ENCODE measurements at places on chromosomes 4 and X.

- no peak for DNase-seq
These were observed 254.2 kb downstream of the CBR4 start for GRCh38 chr4:168755598-168756477.

DNA sequence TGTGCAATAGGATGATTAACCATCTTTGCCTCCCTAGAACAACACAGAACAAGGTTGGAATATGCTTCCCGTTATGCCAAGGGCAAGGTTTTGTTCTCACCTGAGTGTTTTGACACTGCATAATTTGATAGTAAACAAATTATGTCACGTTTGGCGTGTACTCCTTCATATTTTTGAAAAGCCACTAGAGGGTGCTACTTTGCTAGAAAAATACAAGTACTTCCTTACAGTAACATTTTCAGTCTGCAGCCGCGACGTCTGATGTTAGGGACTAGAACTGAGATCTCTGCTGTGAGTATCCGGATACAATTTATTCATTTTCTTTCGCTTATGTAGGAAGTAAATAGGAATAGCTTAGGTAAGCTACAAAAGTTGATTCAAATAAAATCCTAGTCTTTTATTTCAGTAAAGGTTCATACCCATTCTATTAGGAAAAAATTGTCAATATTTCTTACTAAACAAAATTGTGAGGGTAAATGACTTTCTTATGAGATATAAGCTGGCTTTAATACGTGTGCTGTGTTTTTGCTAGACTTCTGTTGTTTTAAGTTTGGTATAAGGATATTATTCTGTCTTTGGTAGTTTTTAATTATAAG lies 181.1 kb upstream of the WDFY3 start:
- peak; percentile 43 for DNase-seq

GRCh38 chr4:98571161-98571786 lies 87.1 kb downstream of the TSPAN5 start:
- no peak for DNase-seq

- no peak for DNase-seq
These were observed 34.6 kb downstream of the PDLIM5 start for GRCh38 chr4:94486372-94486801.

- DNase-seq: no peak
These were observed 652.9 kb upstream of the IGFBP7 start for GRCh38 chr4:57763070-57763469.

GRCh38 chr4:123116412-123116811 lies 194.0 kb upstream of the NUDT6 start:
- DNase-seq: no peak

DNA sequence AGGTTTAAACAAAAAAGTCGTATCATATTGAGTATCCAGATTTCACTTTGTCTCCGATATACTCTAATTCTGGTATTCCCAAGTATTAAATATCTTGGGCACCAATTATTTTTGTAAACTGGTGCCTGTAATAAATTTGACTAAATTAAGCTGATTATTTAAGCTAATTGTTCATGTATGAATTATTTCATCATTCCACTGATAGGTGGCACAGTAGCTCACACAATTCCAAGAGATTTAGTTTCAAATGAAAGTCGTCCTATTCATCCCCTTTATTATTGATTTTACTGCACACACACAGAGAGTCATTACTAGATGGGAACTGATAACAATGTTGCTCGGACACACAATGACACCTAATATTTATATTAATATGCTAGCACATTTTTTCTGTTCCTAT lies 432.4 kb downstream of the DMD start:
- no peak for DNase-seq

GRCh38 chr4:132827522-132827921 lies 321.6 kb upstream of the PCDH10 start:
- DNase-seq: no peak

- no peak for DNase-seq
These were observed 327 bp downstream of the PNPLA4 start for GRCh38 chrX:7926914-7927258.

DNA sequence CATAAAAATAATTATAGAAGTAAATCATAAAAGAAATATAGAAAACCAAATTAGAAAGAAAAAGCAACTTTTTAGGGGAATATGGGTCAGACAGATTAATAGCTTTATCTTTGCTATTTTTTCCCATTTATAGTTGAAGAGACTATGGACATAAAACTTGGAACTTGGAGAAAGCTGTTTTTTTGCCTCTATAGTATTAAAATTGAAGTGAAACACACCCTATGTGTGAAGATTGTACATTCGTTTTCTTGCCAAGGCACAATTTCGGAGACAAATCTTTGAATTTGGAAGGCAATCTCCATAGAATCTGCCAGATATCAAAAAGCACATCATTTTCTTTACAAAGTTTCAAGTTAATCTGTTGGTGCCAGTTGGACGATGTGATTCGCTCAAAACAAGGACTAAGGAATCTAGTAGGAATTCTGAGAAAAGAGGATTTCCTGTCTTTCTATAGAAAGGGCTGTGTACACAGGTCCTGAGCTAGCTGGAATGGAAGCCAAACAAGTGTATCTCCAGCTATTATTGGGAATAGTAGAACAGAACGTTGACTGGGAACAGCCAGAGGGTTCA lies 156.3 kb downstream of the SLC7A11 start:
- DNase-seq: no peak

DNA sequence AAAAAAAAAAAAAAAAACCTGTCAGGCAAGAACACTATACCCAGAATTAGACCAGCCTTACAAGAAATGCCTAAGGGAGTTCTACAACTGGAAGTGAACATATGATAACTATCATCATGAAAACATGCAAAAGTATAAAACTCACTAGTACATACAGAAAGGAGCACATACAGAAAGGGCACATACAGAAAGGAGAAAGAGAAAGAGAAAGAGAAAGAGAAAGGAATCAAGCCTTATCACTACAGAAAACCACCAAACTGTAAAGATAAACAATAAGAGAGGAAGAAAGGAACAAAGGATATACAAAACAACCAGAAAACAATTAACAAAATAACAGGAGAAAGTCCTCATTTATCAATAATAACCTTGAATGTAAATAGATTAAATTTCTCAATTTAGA lies 50.4 kb downstream of the PHKA1 start:
- DNase-seq: no peak

- DNase-seq: no peak
These were observed 85.5 kb downstream of the RTL3 start for GRCh38 chrX:78573630-78574029.

DNA sequence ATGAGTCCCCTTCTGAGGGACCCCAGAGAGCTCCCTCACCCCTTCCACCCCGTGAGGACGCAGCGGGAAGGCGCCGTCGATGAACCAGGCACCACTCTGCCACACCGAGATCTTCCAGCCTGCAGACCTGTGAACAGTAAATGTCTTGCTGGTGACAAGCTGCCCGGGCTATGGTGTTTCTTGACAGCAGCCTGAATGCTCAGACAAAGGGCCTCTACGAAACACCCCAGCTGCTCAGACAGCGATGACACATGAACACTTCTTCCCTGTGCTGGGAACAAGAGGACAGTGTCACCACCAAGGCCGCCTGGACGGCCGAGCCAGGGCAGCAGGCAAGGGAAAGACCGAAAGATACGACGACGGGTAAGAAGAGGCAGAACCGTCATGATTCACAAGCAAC lies 30.6 kb upstream of the GTPBP6 start:
- no peak for DNase-seq

GRCh38 chrX:46407036-46407752 lies 138.0 kb downstream of the ZNF674 start:
- DNase-seq: no peak

DNA sequence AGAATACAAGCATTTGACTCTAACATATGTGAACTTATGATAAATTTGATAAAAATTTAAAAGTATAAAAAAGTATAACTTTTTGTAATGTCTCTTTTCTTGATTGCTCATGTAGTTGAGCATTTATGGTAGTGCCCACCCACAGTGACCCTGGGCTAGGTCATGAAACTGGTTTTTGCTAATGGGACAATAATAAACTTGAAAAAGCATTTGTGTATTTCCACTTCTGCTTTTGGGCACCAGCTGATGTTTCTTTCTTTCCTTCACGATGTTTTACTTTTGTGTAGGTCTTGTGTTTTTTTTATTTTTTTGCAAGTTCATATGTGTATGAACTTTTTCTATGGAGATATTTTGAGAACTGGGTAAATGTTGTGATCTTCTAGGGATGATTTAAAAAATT lies 313.1 kb downstream of the CBLL2 start:
- DNase-seq: no peak

DNA sequence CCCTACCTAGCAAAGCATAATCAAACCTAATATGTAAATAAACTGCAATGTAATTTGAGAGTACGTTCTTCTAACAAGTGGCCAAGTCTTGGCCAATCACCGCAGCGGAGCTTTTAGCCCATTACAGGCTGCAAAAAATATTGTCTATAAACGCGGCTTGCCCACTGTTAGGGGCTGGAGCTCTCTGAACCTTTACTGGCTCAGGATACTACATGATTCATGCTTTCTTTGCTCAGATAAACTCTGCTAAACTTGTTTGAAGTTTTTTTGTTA lies 990 bp upstream of the HADH start:
- DNase-seq: no peak

GRCh38 chrX:149010853-149011224 lies 494.3 kb downstream of the IDS start:
- no peak for DNase-seq

Measured in left renal pelvis (tissue), 4 donors.